ENCODE measurements at places on chromosomes 16 and 17.
A peak's percentile ranks its signal among the peaks of the same experiment; 100 is the strongest.

GRCh38 chr16:8258523-8258922, 331.8 kb downstream of the TMEM114 start:
- no peak for DNase-seq

GRCh38 chr16:84465154-84465553, 39.3 kb downstream of the MEAK7 start:
- no peak for DNase-seq

DNA sequence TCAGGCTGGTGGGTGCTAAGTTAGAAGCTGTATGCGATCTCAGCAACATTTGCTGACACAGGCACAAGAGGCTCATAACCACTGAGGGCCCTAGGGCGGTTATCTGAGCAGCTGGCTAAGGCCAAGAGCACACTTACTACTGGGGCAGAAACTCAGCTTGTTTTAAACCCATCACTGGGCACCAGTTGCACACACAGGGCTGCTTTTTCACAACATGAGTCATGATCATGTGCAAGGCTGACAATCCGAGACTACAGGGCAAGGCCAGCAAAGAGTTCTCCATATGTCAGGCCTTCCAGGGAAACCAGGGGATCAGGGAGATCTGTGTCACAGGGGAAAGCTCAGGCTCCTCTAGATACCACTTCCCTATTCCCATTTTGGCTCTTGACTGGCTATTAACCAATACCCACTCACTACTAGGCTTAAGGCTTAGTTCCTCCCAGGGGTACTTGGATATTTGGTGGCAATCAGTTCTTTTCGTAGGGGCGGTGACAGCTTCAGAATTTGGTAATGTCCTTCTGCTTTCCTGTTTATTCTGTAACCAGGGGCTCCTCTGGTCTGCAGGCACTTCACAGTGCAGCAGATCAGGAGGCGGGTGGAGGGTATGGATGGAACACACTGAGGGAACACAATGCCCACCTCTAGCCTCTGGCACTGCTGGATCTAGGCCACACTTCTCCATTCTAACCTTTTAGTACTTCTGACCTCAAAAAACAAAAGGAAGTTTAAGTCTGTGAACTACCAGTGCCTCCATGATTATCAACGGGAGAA, 44.9 kb upstream of the ERN1 start:
- no peak for DNase-seq

DNA sequence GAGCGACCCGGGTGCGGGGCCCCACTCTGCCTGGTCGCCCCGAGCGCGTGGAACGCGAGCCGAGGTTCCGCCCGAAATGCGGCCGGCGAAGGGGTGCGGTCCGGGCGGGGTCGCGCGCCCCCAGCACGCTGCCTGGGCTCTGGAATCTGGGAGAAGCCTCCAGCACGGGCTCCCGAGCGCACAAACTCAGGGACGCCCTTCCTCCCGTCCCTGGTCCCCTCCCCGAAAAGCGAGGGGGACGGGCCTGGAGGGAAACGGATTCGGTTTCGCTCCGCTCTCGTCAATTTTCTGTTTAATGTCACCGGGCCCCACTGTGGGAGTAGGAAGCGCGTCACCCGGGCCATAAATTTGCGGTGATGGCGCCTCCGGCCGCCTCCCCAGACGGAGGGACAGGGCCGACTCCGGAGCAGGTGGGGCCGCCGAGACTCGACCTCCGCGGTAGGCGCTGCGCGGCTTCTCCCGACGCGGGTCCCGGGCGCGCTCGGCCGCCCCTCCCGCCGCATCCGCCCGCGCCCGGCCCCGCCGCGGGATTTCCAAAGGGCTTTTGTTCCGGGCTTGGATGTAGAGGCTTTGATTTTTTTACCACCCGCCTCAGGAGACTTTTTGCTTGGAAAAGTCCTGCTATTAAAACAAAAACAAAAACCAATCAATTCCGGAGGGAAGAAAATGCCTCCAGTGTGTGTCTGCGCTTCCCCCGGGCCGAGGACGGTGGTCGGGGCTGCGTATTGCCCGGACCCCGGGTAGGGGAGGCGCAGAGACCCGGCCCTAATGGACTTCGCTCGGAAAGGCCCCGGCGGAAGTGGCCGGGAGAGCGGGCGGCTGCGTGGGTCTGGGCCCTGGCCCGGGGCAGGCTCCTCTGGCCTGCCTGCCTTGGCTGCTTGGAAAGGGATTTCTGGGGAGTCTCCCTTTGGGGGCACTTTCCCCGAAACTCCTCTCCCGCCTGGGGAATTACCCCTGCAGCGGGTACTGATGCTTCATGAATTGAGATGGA, 7.9 kb upstream of the BAHCC1 start:
- DNase-seq = no peak

- DNase-seq = peak; percentile 33
Measured at GRCh38 chr17:34199932-34200534, 55.1 kb upstream of the CCL2 start.

GRCh38 chr16:48131201-48131935, 24.4 kb downstream of the ABCC12 start:
- no peak for DNase-seq

DNA sequence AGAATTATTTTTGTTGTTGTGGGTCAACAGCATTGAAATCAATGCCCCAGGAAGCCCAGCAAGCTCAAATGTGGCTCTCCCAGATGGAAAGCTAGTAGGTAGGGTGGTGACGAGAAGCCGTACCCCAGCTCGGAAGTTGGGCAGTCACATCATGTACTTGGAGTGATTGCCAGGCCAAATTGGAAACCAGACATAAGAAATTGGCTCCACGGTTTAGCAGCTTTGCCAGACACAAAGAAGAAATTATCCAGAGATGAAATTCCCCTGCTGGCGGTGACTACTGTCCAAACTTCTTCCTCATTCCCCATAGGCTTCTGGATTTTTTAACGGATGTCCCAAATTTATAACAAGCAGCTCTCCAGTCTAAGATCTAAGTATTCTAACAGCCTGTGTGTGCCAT, 95.9 kb downstream of the OR1D5 start:
- no peak for DNase-seq

GRCh38 chr16:69858191-69859104, 92.7 kb upstream of the CLEC18A start:
- no peak for DNase-seq

All from stimulated activated CD8-positive, alpha-beta memory T cell treated with anti-CD3 and anti-CD28 coated beads, Interleukin-4, amount 100 ng/mL, for 1 hour (primary cell).